Lower lobe of right lung (tissue), 2 donors: ENCODE measurements at places on chromosomes 6 and 20. TPM values are rescaled to one million over a fixed set of nuclear protein-coding genes. Genes with fewer than 3 reads are reported as not detected.

- DNase-seq = no peak
Measured at GRCh38 chr6:161009991-161010390, 18.4 kb downstream of the MAP3K4 start.

GRCh38 chr6:166714187-166714510 is 87.1 kb upstream of the RPS6KA2 start:
- DNase-seq = no peak

GRCh38 chr6:130293800-130294199 is 71.0 kb upstream of the SAMD3 start:
- no peak for DNase-seq

GRCh38 chr6:146369866-146370265 is 173.8 kb upstream of the RAB32 start:
- DNase-seq = no peak

- no peak for DNase-seq
Measured at GRCh38 chr6:137171824-137172733, 1.4 kb downstream of the IL22RA2 start.

DNA sequence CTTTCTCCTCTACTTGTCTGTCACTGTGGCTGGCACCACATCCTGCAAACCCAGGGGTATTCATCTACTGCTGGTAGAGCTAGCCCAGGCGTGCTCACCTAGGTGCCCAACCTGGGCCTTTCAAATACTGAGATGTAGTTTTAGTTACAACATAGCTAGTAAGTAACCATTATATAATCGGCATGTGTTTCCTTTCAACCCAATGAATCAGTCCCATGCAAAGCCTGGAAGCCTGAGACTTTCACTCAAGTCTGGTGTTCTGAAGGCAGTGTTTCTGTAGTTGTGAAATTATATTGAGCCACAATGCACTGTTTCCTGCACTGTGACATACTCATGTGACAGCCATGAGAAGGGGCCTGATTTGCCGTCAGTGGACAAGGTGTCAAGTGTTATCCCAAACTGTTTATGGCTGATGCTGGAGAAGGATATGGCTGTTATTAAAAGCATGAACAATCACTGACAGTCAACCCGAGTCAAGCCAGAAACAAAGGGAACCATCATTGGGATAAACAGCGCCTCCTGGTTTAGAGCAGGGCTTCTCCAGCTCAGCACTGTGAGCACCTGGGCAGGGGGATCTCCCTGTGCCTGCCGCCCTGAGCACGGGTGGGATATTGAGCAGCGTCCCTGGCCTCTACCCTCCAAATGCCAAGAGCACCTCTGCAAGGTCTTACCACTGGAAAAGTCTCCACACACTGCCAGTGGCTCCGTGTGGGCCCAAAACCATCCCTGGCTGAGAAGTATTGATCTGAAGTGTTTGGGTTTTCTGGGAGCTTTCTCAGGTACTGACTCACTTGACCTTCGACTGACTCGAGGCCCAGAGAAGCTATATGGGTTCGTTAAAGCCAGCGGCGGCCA is 1.6 kb downstream of the PSMA7 start:
- no peak for DNase-seq

Gene TNF
- total RNA-seq = 4.5 TPM

Gene VARS1
- 44.1 TPM for total RNA-seq

Gene IL17F
- not detected for total RNA-seq

Gene BFSP1
- total RNA-seq = 2.4 TPM

Gene PPP1R3G
- total RNA-seq = 0.41 TPM

Gene MYH7B
- 0.56 TPM for total RNA-seq

Gene ZNF337
- total RNA-seq = 14.1 TPM

Gene ERVFRD-1
- 0.65 TPM for total RNA-seq
